GM12891 (cell line): ENCODE measurements at places on chromosomes 5 and 9.

DNA sequence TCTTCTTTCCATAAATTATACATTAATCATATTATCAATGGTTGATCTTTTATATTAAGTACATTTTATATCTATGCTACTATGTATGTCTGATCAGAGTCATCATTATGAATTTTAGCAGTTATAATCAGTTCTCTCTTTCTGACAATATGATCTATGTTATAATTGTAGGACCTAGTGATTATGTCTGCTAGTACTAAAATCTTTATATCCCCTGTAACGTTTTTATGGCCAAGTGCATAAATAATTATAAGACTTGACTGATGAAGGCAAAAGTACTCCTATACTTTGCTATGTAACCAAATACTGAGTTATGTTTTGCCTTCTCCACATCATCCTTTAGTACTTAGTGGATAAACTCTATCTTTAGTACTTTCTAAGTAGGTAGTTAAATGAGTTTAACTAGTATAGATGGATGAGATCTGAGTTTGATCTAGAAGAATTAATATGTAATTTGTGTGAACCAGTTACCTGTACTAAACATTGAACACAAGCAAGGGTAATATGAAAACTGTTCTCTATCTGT lies 75.4 kb downstream of the SLF1 start:
- DNase-seq, result no peak

GRCh38 chr5:157563929-157564716 lies 11.5 kb downstream of the ADAM19 start:
- no peak for DNase-seq

DNA sequence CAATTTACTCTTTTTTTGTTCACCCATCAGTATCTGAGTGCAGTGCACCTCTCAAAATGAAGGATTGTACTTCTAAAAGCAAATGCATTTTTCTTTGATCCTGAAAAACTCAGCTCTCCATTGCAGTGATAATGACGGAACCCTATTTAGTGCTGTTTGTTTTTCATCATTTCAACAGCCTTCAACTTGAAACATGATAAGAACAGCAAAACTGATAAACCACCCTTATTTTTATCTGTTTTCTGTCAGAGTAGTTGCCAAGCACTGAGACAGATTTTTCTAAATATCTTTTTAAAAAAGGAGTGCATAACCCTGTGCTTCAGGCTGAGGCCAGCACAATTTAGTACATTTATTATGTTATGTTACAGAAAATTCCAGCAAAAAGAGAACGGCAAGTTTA lies 549.8 kb upstream of the DMAC1 start:
- DNase-seq, result no peak

- no peak for DNase-seq
Measured at GRCh38 chr9:84850830-84851392, 181.4 kb downstream of the NTRK2 start.

GRCh38 chr5:130805648-130806047 lies 359.4 kb downstream of the HINT1 start:
- no peak for DNase-seq

- DNase-seq, result no peak
Measured at GRCh38 chr5:149320791-149321330, 24.4 kb upstream of the GRPEL2 start.

DNA sequence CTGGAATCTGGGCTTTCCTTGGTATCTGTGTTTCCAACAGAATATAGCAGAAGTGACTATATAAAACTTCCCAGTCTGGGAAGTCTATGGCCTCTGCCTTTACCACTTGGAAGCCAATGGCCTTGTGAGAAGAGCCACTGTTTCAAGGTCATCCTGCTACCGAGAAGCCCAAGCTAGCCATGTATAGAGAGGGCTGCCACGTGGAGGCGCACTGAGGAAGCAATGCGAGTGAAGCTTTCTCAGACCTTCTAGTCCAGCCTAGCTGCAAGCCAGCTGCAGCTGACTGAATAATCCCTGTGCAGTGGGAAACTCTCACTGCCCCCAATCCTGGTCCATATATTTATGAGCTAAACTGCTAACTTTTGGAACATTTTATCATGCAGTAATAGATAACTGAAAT lies 661.8 kb upstream of the RIOK2 start:
- no peak for DNase-seq

DNA sequence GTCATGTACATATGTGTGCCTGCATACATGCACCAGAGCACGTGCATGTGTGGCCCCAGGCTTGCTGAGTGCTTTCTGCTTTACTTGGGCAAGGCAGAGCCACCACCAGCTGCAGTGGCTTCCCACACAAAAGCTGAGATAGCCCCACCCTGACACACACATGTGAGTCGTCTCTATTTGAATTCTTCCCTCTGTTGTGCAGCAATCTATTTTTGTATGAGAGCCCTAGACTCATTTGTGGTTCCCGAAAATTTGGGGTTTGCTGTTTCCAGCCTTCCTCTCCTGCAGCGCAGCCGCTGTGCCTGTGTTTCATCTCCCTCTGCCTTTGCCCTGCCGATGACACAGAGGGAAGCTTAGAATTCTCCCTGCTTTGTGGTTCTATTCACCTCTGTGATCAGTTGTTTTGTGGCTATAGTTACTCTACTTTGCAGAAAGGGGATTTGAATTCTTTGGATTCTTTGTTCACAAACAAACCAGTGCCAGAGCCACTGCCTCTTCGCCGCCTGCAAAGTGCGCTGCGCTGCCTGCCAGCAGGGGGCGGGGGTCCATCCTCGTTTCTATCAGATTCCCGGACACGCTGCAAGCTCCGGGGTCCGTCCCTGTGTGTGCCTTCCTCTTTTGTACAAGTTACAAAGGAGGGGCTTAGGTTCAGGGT lies 95.8 kb upstream of the DAP start:
- no peak for DNase-seq

DNA sequence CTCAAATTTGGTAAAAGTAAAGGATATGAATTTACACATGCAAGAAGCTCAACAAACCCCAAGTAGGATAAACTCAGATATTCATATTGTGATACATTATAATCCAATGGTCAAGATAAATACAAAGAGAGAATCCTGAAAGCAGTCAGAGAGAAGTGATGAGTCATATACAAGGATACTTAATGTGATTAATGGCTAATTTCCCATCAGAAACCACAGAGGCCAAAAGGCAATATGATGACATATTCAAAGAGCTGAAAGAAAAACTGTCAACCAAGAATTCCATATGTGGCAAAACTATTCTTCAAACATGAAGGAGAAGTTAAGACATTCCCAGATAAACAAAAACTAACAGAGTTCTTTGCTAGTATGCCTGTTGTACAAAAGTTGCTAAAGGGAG lies 19.5 kb upstream of the IRF1 start:
- no peak for DNase-seq

- DNase-seq, result no peak
Measured at GRCh38 chr5:171336521-171337209, 27.6 kb downstream of the TLX3 start.

GRCh38 chr9:111839387-111839786 lies 44.6 kb upstream of the SHOC1 start:
- no peak for DNase-seq

DNA sequence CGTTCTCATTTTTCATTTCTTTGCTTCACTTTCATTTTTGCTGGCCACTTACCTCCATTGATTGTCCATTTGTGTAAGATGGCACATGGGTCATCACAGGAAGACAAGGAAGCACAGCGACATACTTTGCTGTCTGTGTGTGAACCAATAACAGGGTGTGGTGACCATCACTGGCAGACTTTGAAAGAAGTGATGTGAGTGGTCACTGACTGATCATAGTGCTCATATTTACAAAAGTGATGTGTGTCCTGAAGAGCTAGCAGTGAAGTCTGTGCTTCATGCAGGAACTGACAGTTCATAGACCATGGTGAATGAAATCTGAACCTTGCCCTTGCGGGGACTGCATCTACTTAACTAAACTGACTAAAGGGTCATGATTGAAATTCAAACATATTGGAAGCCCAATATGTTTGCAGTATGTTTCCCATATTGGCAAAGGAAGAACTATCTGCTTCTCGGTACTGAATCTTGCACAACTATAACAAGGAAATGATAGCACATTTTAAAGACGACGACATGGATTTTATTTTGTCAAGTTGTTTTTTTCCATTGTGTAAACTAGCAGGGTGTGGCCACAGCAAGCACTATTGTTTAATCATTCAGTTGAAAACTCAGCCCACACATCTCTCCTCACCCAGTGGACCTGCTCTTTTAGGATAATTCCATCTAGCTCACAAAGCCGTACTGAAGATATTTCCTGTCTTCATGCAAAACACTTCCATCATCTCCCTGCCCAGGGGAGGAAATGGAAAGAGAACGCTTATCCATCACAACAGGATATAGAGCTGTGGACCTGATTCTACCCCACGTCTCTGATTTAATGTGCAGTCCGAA lies 232.0 kb upstream of the ANKRD55 start:
- no peak for DNase-seq

DNA sequence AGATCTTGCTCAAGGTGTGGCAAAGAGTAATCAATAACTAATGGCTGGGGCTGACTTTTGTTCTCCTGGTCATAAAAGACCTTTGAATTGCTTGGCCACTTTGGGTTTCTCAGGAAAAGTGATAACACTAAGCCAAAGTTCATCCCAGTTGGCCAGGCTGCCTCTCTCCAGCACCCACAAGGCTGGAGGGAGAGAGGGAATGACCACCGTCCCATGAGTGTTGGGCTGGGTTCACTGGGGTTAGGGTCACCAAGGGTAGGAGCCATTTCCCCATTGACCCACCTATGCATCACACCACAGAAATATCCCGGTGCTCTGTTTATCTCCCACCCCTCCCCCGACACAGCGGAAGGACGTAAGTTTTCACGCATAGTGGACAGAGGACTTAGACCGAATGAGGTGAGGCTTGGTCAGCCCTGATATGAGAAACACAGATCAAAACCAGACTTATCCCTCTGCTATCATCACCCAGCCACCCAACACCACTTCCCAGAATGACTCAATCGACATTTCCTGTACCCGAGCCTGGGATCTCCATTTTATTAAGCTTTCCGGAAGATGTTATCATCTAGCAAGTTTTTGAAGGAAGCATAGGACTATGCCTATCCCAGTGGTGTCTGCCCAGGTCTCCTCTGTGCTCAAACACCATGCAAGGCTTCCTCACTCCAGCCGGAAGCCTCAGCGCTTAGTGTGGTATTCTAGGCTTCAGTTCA lies 27.0 kb upstream of the PPARGC1B start:
- no peak for DNase-seq

DNA sequence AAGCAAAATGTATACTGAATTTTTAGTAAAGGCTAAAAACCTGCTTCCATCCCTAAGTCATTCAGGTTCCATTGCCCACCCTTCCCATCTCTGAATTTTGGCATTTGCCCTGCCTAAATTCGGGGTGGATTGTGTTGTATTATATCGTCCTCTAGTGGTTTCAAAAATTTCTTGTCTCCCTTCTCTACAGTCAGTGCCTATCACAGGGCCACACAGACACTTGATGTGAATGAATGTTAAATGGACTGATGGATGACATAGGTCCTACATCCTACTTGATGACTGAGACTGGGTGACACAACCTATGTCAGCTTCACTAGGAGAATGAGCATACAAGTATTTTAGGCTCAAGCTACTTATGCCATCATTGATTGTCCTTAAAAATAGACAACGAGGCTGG lies 45.6 kb upstream of the SLC30A5 start:
- no peak for DNase-seq

GRCh38 chr9:121650217-121651007 lies 1.0 kb upstream of the DAB2IP start:
- DNase-seq, result no peak

DNA sequence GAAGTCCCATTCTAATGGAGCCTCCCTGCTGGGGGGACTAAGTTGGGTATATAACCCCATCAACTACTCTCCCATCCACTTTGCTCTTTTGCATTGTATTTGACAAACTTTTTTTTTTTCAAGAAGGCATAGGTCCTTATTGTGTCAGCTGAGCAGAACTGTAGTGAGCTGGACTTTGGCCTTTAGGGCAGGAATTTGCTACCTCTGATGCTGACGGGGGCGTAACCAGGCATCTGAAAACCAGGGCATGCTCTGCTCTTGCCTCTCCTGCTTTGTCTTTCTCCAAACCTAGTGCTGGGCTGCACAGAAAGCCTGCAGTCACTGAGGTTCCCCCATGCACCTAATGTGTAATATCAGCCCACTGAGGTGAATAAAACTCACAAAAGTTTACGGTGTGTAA lies 49.0 kb downstream of the MSX2 start:
- DNase-seq, result no peak

GRCh38 chr9:6195714-6196360 lies 19.8 kb upstream of the IL33 start:
- DNase-seq, result no peak

DNA sequence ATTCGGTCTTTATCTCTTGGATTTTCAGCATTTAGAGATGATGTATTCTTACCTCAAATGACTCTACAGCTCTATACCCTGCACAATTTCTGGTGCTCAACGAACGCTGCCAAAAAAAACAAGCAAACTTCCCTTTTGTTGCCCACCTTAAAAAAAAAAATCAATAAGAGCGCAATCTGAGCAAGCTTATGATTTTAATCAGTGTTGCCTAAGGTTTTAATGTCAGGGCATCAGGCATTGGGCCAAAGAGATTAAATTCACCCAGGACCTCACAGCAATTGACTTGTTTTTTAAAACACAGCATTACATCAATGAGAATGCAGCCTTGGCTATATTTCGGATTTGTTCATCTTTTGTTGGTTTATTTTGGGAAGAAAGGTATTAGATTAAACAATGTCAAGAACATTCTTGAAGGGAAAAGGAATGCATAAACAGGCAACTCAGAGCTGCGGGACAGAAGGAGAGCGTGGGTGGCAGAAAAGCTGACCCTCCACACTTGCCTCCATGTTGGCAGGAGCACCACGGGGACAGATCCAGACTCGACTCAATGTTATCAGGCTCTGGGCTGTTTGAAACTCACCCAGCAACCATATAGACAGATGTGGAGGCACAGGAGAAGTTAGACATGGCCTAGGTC lies 127.5 kb upstream of the DAPK1 start:
- no peak for DNase-seq

- DNase-seq, result peak; percentile 34
Measured at GRCh38 chr5:35924950-35925722, 13.3 kb downstream of the CAPSL start.

DNA sequence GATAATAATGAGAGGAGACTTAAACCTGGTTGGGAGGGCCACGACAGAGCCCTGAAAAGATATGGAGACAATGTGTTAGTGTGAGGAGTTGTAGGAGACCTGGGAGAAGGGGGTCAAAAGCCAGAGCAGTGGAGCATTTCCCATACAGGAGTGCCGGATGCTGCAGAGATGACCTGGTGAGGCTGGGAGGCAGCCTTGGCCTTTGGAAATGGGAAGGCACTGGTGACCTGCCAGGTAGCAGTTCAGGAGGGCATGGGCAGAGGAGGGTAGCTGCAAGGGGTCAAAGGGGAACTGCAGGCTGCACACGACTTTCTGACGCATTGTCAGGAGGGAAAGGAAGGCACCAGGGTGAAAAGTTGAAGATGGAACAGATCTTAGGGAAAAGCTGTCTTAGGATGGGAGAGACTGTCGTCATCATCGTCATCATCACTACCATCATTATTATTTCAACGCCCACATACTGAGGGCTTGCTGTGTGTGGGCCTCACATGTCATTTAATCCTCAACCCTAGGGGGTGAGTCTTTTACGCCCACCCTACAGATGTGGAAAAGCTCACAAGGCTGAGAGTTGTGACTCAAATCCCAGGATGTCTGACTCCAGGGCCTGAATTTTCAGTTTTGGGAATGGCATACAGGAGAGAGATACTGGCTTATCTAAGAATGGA lies 13.3 kb downstream of the ARAP3 start:
- no peak for DNase-seq
